ENCODE measurements at places on chromosomes 3 and 15. TPM values are rescaled to one million over a fixed set of nuclear protein-coding genes. Genes with fewer than 3 reads are reported as not detected.

GRCh38 chr15:86863226-86863915 lies 783.7 kb downstream of the AGBL1 start:
- no peak overlapping the region for H3K27ac ChIP-seq
- no peaks in the 10 kb centered on the region for H3K27me3 ChIP-seq
- no peaks in the 10 kb centered on the region for H3K4me1 ChIP-seq
- H3K36me3 ChIP-seq = no peaks in the 10 kb centered on the region
- no peak overlapping the region for H3K4me3 ChIP-seq
- no peak for DNase-seq

DNA sequence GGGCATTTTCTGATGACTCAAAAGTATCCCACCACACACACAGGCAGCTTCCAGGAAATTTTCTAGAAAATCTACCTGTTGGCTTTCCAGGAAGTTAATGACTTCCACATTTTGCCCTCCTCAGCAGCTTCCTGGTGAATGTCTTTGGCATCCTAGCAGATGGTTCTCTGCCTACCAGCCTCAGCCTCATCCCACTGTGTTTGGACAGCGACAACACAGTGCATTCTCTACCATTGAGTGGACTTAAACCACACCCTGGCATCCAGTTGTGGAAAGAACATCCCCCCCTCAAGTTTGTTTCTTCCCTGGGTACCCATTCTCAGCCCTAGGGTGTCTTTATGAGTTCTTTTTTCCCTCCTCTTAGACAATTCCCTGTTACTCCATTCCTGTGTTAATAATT lies 50.8 kb upstream of the GADL1 start:
- H3K4me1 ChIP-seq = no peaks in the 10 kb centered on the region
- no peaks in the 10 kb centered on the region for H3K27me3 ChIP-seq
- H3K36me3 ChIP-seq = no peaks in the 10 kb centered on the region
- no peak overlapping the region for H3K27ac ChIP-seq

GRCh38 chr15:72902245-72902918 lies 118.8 kb upstream of the ADPGK start:
- peaks cover 18% of the 10 kb centered on the region for H3K4me1 ChIP-seq
- no peak overlapping the region for H3K27ac ChIP-seq
- H3K36me3 ChIP-seq = no peaks in the 10 kb centered on the region
- no peak for DNase-seq
- no peak overlapping the region for H3K4me3 ChIP-seq

RUVBL1 gene
- total RNA-seq = 35.6 TPM

GRCh38 chr3:158789592-158789991 lies 12.3 kb upstream of the MFSD1 start:
- no peak overlapping the region for H3K27ac ChIP-seq
- H3K27me3 ChIP-seq = no peaks in the 10 kb centered on the region
- peaks cover 8% of the 10 kb centered on the region for H3K4me1 ChIP-seq
- DNase-seq = no peak
- no peaks in the 10 kb centered on the region for H3K36me3 ChIP-seq
- no peak overlapping the region for H3K4me3 ChIP-seq

- no peaks in the 10 kb centered on the region for H3K27me3 ChIP-seq
- DNase-seq = no peak
- H3K4me1 ChIP-seq = no peaks in the 10 kb centered on the region
- H3K36me3 ChIP-seq = no peaks in the 10 kb centered on the region
- H3K27ac ChIP-seq = no peak overlapping the region
- H3K4me3 ChIP-seq = no peak overlapping the region
Measured at GRCh38 chr15:25947323-25948314, 84.5 kb upstream of the ATP10A start.

DNA sequence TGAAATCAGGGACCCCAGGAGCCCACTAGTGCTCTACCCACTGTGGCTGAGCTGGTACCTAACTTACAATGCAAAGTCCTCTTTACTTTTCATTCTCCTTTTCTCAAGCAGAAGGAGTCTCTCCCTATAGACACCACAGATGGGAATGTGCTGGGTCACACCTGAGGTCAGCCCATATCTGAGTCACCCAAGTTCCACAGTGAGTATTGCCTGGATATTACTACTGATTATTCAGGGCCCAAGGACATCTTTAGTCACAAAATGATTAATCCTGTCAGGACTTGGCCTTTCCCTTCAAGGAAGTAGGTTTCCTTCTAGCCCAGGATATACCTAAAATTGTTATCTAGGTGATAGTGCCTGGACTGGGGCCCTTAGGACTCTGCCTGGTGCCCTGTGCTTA lies 1305.2 kb downstream of the SI start:
- no peaks in the 10 kb centered on the region for H3K4me1 ChIP-seq
- no peak overlapping the region for H3K4me3 ChIP-seq
- H3K27ac ChIP-seq = no peak overlapping the region
- no peaks in the 10 kb centered on the region for H3K27me3 ChIP-seq

- H3K4me1 ChIP-seq = peaks cover 17% of the 10 kb centered on the region
- no peak overlapping the region for H3K4me3 ChIP-seq
- no peak for DNase-seq
- H3K27me3 ChIP-seq = no peaks in the 10 kb centered on the region
Measured at GRCh38 chr15:62403164-62403809, 238.2 kb upstream of the C2CD4B start.

ASTE1 gene
- total RNA-seq = 6.7 TPM

GOLGA8H gene
- not detected for total RNA-seq

DNA sequence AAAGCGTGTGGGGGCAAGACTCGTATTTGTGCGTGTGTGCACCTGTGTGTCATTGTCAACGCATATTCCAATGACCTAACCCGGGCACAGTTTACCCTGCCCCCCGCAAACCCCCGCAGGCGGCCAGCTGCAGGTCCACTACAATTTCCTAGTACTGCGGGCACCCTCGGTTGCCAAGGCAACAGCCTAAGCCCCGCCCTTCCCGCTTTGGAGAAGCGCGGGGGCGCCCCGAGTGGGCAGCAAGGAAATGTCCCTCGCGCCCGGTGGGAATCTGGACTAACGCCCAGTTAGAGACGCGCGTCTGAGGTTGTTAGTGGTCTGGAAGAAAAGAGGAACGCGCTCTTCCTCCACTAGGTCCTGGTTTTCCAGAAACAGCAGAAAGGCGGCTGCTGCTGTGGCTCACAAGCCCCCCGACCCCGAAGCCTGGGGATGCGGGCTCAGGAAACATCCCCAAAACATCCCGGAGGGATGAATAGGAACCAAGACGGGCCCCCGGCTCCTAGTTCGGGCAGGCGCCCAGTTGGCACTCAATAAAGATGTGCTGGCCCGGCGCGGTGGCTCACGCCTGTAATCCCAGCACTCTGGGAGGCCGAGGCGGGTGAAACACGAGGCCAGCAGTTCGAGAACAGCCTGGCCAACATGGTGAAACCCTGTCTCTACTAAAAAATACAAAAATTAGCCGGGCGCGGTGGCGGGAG lies 1.1 kb downstream of the ABHD14A start:
- H3K4me1 ChIP-seq = peaks cover 60% of the 10 kb centered on the region
- peak overlapping the region; percentile 56 for H3K4me3 ChIP-seq
- H3K36me3 ChIP-seq = peaks cover 5% of the 10 kb centered on the region
- peak overlapping the region; percentile 11 for H3K27ac ChIP-seq
- H3K27me3 ChIP-seq = no peaks in the 10 kb centered on the region

DNA sequence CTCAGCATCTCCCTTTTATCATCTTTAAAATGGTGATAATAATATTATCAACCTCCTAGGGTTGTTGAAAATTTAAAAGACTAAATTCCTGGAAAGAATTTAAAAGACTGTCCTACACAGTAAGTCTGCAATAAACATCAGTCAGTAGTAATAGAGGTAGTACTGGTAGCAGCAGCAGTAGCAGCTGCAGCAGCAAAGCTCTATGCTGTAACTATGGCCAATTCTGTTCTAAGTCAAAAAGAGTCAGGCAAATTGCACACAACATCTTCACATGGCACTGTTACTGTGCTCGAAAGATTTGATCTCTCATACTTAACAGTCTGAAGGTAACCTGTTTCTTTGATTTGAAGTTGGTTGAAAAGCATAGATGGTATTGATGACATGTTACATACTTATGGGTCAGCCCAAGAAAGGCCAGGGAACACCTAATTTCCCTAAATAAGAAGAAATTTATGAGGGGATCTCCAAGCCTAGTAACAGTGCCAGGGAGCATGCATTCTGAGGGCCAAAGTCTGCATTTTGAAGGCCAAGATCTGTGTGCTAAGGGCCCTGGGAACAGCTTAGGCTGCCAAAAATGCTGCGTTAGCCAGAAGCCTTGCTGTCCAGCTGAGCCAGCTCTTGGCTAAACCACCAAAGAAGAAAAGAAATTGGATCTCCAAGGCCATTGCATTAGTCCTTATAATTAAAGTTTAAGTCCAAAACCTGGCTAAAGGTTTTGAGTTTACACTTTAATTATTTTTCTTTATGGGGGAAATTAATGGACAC lies 68.2 kb downstream of the SIDT1 start:
- H3K4me3 ChIP-seq = no peak overlapping the region
- no peaks in the 10 kb centered on the region for H3K27me3 ChIP-seq
- H3K27ac ChIP-seq = no peak overlapping the region
- H3K36me3 ChIP-seq = no peaks in the 10 kb centered on the region
- no peak for DNase-seq
- H3K4me1 ChIP-seq = no peaks in the 10 kb centered on the region

DNA sequence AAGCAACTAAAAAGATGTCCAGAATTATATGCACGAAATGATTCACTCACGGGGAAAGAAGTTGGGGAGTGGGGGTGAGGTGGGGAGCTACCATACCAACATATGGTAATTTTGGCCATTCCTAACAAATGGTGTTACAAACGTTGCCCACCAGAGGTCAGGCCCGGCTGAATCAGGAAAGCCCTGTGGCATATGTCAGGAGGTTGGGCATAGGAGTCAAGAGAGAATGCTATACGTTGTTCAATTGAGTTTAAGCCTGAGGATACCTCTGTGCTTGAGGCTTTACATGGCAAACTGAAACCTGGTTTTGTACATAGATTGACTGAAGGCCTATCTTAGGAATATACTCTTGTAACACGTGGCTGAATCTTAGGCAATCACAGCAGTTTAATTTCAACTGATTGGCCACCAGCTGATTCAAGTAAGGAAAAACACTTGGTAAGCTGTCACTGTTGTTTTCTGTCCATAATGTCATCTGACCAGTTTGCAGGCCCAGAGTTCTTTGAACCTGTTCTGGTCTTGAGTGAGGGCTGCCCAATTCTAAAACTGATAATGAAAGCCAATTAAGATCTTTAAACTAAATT lies 23.4 kb upstream of the SLC2A2 start:
- no peaks in the 10 kb centered on the region for H3K27me3 ChIP-seq
- DNase-seq = no peak
- no peaks in the 10 kb centered on the region for H3K36me3 ChIP-seq
- H3K4me1 ChIP-seq = no peaks in the 10 kb centered on the region

KCNMB3 gene
- total RNA-seq = 0.47 TPM

GRCh38 chr15:78808550-78808949 lies 2.7 kb downstream of the ADAMTS7 start:
- H3K4me3 ChIP-seq = no peak overlapping the region
- no peak overlapping the region for H3K27ac ChIP-seq
- H3K36me3 ChIP-seq = no peaks in the 10 kb centered on the region

DNA sequence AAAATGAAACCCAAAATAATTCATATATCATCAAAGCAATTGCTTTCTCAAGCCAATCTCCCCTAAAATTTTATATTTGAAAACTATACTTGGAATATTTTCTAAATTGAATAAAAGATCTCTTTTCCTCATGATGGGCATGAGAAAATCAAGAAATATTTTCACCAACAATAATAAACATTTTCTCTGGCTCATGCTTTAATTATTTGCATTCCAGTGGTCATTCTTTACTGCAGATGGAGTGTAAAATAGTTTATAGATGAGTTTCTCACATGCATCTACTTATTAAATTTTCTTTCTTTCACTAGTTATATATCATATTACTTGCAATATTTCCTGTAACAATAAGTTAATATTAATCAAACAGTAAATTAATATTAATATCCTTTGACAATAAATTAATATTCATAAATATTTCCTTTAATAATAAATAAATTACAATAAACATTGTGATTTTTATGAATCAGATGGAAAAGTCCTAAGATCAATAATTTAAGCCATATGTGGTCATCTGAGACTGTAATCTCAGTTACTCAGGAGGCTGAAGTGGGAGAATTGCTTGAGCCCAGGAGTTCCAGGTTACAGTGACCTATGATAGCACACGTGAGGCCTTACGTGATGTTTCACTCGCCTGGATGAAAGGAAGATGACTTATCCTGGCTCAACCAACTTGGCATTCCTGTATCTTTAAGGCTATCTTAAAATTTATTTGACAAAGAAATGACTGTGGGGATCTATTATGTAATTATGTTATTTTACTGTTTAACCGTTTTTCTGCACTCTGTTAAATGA lies 958.8 kb downstream of the ZPLD1 start:
- H3K4me1 ChIP-seq = no peaks in the 10 kb centered on the region
- no peak for DNase-seq
- no peaks in the 10 kb centered on the region for H3K36me3 ChIP-seq
- no peak overlapping the region for H3K27ac ChIP-seq

GRCh38 chr3:155519078-155519477 lies 225.6 kb upstream of the STRIT1 start:
- DNase-seq = no peak

- no peak overlapping the region for H3K27ac ChIP-seq
- H3K27me3 ChIP-seq = no peaks in the 10 kb centered on the region
- no peak overlapping the region for H3K4me3 ChIP-seq
- DNase-seq = no peak
- H3K4me1 ChIP-seq = no peaks in the 10 kb centered on the region
Measured at GRCh38 chr15:45228931-45229330, 23.1 kb upstream of the SLC28A2 start.

- no peak for DNase-seq
- H3K4me1 ChIP-seq = no peaks in the 10 kb centered on the region
- no peaks in the 10 kb centered on the region for H3K36me3 ChIP-seq
- H3K4me3 ChIP-seq = no peak overlapping the region
- H3K27ac ChIP-seq = no peak overlapping the region
- H3K27me3 ChIP-seq = no peaks in the 10 kb centered on the region
Measured at GRCh38 chr3:81951106-81951505, 189.7 kb upstream of the GBE1 start.

RTP4 gene
- not detected for total RNA-seq

VWA5B2 gene
- 0.24 TPM for total RNA-seq

DNA sequence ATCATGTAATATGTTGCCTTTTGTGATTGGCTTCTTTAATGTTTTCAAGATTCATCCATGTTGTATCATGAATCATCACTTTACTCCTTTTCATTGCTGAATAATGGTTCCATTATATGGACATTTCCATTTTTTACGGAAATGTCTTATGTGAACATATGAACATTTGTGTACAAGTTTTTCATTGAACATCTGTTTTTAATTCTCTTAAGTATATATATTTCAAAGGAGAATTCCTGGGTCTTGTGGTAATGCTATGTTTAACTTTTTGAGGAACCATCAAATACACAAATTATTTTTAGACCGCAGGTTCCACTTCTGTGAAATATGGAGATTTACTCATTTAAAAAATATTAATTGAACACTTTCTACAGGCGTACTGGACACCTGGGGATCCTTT lies 85.7 kb downstream of the ARIH1 start:
- H3K36me3 ChIP-seq = peaks cover 56% of the 10 kb centered on the region
- no peak overlapping the region for H3K4me3 ChIP-seq

- DNase-seq = no peak
- no peak overlapping the region for H3K27ac ChIP-seq
- no peaks in the 10 kb centered on the region for H3K4me1 ChIP-seq
Measured at GRCh38 chr3:13972679-13973379, 93.0 kb upstream of the WNT7A start.

GRCh38 chr15:45640616-45641015 lies 5.8 kb downstream of the SQOR start:
- DNase-seq = no peak
- no peaks in the 10 kb centered on the region for H3K36me3 ChIP-seq
- H3K27ac ChIP-seq = peak overlapping the region; percentile 83
- no peaks in the 10 kb centered on the region for H3K27me3 ChIP-seq
- no peak overlapping the region for H3K4me3 ChIP-seq
- peaks cover 83% of the 10 kb centered on the region for H3K4me1 ChIP-seq

- no peaks in the 10 kb centered on the region for H3K36me3 ChIP-seq
- peak within 1 kb of the TSS; percentile 75 for H3K27ac ChIP-seq
- peak; percentile 83 for DNase-seq
- peaks cover 4% of the 10 kb centered on the region for H3K27me3 ChIP-seq
Measured at GRCh38 chr3:99638167-99638948, at the start of gene COL8A1. COL8A1 (plus strand) TSS chr3:99638594; CDS start chr3:99790683, 152,089 bp downstream.

ROPN1 gene
- 3.1 TPM for total RNA-seq

SAMD7 gene
- not detected for total RNA-seq
